ENCODE measurements at places on chromosomes 11 and 22.

DNA sequence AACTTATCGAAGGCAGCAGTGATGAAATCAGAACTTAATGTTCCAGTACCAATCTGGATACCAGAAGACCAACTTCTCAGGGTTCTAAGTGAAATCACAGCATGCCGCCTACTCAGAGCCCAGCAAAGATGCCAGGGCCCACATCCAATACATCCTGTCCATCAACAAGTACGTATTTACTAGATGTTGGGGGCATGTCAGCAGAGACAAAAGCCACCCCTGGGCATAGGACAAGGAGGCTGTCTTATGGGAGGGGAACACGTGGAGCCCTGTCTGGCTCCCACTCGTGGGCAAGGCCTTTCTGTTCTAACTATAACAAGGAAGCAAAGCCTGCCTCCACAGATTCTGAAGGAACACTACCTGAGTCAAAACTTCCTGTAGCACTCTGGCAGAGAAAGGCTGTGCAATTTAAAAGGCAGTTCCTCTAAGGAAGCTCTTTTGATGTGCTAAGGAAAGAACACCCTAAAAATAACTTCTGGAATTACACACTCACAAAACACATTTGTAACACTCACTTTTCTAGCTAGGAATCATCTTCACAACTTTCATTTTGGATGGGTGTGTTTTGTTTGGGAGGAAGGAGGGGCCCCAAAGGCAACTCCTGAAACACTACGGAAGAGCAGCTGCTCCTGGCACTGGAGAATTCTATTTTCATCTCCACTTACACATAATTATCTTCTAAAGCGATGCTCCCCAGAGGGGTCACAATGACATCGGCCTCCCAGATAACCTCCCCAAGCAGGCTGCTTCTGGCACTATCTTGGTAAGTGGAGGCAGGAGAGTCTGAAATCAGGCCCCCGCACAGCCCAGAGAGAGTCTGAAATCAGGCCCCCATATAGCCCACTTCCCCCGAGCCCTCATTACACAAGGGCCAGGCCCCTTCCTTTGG lies 14.2 kb downstream of the SMCO4 start:
- DNase-seq: no peak

- DNase-seq: no peak
These were observed 90.2 kb downstream of the CEP164 start for GRCh38 chr11:117417856-117418255.

- DNase-seq: no peak
These were observed 71.8 kb downstream of the CTTN start for GRCh38 chr11:70470127-70470526.

- DNase-seq: peak; percentile 65
These were observed 2.4 kb downstream of the SIDT2 start for GRCh38 chr11:117180661-117181585.

GRCh38 chr22:37009490-37009889 lies 9.8 kb downstream of the TST start:
- no peak for DNase-seq

DNA sequence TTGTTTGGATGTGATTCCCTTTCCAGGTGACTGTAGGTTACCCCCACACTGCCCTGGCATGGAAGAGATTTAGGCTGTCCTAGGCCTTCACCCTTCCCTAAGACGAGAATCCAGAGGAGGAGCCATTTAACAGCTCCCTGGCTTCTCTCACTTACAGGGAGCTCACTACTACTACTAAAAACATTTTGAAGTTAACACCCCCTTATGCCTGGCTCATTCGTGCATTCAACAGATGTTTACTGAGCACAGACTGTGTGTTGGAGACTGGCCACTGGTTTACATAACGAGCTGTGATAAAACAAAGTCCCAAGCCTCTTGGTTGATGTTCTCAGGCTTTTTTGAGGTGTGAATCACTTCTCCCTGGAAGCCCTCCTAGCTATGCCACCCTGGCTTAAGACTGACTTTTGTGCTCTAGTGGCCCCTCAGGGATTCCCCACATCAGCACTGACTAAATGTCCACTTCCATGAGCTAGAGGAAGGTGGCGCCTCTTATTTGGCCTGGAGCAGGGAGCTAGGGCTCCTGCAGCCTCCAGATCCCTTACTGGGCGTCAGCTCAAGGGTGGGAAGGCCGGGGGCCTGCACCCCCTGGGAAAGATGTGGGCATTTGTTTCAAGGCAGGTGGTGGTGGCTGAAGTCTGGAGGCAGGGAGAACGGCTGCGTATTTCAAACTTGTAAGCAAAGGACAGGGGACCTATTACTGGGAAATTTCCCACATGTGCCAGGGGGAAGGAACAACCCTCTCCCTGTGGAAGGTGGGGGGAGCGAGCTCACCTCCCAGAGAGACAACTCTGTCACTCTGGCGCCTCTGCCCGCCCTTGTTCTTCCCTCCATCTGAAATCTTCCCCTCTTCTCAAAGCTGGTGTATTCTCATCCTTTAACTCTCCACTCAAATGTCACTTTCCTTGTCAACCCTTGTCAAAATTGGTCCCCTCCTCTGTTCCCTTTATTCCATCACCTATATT lies 19.4 kb upstream of the MALAT1 start:
- DNase-seq: no peak

DNA sequence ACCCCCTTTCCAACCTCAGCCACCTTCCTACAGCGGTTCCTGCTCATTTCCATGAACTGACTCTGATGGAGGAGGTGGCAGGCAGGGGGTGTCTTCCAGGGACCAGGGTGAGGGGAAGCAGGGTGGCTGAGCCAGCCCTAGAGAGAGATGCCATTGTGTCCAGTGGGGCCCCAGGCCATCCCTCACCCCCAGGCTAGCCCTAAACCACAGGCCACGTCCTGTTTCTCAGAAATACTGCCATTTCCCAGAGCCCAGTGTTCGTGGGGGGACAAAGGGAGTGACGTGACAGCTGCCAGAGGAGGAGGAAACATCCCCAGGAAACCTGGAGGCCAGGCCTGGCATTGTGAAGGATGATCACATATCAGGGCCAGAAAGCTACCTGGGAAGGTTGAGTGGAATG lies 39.5 kb downstream of the CHRDL2 start:
- no peak for DNase-seq

All from AML-193 (cell line).